ENCODE measurements at places on chromosomes 1 and 21.

DNA sequence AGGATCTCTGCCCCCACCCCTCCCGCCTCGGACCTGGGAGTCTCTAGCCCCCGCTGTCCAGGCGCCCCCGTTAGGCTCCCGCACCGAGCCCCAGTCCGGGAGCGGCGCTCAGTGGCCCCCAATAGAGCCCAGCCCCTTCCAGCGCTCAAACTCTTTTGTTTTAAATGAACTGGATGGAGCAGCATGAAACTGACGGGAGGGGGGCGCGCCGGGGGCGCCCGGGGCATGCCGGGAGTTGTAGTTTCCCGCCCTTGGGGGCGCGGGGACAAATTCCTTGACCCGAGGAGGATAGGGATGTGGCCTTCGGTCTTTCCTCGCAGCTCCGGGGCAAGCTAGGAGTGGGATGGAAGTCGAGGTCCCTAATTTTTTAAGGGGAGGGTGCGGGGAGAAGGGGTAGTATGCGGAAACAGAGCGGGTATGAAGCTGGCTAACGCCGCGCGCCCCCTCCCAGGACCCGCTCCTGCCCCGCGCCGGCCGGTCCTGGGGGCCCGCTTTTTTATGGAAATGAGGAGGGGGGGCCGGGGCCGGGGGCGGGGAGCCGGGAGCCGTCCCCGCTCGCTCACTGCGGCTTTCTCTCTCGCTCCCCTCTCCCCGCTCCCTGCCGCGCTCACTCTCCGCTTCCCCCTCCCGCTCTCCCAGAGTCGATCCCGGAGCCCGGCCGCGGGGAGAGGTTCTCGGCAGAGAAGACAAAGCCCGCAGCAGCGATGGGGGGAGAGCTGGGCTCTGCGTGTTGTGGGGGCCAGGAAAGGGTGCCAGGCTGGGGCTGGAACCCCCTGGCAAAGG lies at the start of gene MEX3A:
Gene MEX3A (minus strand): TSS at position 157 of the 783 bp plus-strand sequence. CDS start 467 bp downstream, outside the sequence.
- DNase-seq: peak; percentile 27

GRCh38 chr1:163670989-163671757 lies 349.4 kb downstream of the NUF2 start:
- no peak for DNase-seq

DNA sequence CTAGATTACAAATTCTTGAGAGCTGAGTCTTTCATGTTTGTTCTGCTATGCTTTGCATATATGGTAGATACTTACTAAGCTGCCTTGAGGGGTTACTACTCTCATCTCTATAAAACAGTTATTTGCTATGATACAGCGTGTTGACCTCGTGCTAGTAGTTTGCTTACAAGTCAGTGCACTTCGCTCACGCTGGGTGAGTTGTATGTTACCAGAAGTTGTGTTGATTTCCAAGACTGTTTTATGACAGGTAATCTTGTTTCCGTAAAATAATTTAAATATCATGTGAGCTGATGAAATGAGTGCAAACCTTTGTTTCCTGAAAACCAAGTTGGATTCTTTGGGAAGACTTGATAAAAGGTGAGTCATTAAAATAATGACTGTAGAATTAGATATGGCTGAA lies 7.3 kb downstream of the MRPS6 start:
- no peak for DNase-seq

DNA sequence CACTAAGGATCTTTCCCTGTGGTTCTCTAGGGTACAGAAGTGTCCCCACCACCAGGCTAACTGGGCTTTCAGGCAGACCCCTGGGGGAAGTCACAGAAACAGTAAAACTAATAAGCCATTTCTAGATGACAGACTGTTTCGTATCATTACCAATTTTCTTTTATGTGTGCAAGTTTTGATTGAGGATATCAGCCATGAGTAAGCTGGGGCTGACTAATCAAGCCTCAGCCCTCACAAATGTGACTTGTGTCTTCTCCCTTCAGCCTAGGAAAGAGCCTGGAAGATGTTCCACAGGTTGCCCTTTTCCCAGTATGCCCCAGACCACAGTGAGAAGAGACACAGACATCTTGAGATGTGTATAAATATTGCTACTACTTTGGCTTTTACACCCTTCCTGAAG lies 10.5 kb downstream of the PTGFRN start:
- no peak for DNase-seq

- DNase-seq: no peak
Measured at GRCh38 chr21:16832791-16833190, 680.1 kb upstream of the CXADR start.

GRCh38 chr1:45412899-45413298 lies 72.7 kb upstream of the MUTYH start:
- no peak for DNase-seq

DNA sequence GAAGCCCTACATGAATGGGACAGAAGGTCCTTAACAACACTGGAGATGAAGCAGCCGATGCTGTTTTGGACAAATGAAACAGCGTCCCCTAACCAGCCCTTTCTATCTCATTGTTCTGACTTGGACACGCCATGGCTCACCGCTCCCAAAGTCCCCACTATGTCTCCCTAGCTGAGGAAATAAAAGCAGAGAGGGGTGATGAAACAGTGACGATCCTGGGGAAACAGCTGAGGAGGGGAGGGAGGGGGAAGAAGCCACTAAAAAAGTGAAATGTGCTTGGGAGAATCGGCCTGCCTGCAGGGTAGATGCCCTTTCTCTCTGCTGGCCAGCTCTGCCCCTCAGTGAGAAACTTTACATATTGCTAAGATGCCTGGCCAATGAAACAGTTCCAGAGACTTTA lies 1.1 kb upstream of the ACKR1 start:
- no peak for DNase-seq

GRCh38 chr21:33872881-33873515 lies 42.6 kb downstream of the ATP5PO start:
- DNase-seq: no peak

GRCh38 chr1:203006948-203007871 lies at the start of gene TMEM183A:
TSS of gene TMEM183A (plus strand) at chr1:203007374. CDS start at chr1:203007466, 92 bp downstream.
- DNase-seq: peak; percentile 82

DNA sequence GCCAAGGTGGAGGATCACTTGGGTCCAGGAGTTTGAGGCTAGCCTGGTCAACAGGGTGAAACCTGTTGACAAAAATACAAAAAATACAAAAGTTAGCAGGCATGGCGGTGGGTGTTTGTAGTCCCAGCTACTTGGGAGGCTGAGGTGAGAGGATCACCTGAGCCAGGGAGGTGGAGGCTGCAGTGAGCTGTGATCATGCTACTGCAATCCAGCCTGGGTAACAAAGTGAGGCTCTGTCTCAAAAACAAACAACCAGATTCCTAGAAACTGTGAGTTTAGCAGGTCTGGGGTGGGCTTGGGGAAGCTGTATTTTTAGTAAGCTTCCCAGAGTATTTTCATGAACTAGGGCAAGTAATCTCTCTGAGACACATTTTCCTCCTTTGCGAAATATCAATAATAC lies 5.2 kb upstream of the MYOM3 start:
- DNase-seq: no peak

- DNase-seq: no peak
Measured at GRCh38 chr1:183590244-183591191, at the start of gene NCF2. TSS of gene NCF2 (minus strand) at chr1:183590459. CDS start at chr1:183590329, 130 bp downstream.

GRCh38 chr1:191542444-191542843 lies 615.8 kb upstream of the RGS18 start:
- DNase-seq: no peak

DNA sequence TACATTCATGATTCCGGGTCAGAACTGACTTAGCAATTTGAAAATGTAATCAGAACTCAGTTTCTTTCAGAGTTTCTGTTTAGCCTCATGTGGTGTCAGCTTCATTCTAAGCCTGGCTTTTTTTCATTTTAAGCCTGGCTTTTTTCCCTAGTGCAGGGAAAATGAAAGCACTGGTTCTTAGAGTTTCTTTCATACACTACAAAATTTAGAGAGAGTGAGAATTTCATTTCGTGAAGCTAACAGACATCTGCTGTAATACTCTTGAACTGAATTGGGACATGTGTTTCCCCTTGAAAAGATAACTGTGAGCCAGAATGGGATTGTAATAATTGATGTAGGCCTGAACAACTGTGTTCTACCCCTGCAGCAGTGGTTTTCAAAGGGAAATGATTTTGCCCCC lies 95.3 kb upstream of the KIAA0040 start:
- no peak for DNase-seq

- DNase-seq: no peak
Measured at GRCh38 chr1:245896258-245896657, 610.8 kb downstream of the SMYD3 start.

DNA sequence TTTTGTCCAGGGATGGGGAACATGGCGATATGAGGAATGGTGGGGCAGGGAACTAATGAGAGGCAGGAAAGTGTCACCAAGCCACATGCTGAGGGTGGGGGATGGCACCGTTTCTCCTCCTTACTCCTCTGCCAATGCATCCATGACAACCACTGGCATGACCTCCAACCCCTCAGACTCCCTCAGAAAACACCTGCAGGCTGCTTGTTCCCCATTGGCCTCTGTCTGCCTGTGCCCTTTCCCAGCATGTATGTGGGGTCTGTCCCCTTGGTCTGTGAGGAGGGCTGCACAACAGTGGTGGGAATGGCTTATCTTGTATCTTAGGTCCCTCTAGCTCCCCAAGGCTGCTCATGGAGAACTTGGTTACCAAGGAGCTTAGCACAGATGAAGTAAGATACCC lies 137.2 kb upstream of the NGF start:
- DNase-seq: no peak

DNA sequence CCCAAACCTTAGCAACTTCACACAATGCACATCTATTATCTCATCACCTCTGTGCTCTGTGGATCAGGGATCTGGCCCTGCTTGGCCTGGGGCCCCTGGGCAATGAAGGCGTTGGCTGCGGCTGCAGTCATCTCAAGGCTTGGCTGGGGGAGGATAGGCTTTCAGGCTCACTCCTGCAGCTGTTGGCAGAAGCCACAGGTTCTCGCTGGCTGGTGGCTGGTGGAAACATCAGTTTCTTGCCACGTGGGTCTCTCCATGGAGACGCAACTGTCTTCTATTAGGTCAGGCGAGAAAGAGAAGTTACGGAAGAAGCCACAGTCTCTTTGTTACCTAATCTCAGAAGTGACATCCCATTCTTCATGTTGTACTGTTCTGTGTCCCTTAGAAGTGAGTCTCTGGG lies 3.6 kb upstream of the NPPA start:
- no peak for DNase-seq

- no peak for DNase-seq
Measured at GRCh38 chr1:78651241-78651640, 1.6 kb downstream of the IFI44 start.

DNA sequence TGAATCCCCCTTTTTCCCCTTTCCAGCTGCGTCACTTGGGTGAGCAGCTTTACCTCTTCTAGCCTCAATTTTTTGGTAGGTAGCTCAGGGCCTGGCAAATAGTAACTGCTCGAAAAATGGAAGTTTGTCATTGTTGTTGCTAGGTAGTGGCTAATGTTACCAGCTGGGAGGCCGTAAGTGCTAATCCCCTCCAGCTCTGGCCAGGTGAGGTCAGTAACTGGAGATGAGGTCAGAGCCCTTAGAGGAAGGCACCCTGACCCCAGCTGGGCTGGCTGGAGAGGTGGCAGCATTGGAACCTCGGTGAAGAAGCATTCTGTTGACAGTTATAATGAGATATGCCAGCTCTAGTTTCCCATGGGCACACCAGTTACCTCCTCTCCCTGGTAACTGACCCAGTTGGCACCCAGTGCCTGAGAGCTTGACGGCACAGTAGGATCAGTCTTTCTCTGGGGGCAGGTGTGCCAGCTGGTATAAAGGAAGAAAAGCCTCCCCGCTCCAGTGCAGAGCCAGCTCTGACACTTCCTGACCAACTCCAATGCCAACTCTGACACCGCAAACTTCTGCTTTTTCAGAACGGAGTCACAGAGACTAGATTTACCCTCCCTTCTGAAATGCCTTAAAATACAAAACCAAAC lies 35.0 kb upstream of the SLC2A1 start:
- no peak for DNase-seq

GRCh38 chr21:32189688-32190483 lies 89.0 kb downstream of the MIS18A start:
- DNase-seq: no peak

GRCh38 chr1:64505944-64506655 lies 36.2 kb downstream of the CACHD1 start:
- no peak for DNase-seq

GRCh38 chr21:8989721-8990325 lies 1531.6 kb upstream of the TPTE start:
- DNase-seq: no peak

All from activated naive CD4-positive, alpha-beta T cell (primary cell).